ENCODE measurements at places on chromosomes 3 and 15.

- DNase-seq: no peak
These were observed 2.7 kb upstream of the CSTA start for GRCh38 chr3:122322095-122323075.

DNA sequence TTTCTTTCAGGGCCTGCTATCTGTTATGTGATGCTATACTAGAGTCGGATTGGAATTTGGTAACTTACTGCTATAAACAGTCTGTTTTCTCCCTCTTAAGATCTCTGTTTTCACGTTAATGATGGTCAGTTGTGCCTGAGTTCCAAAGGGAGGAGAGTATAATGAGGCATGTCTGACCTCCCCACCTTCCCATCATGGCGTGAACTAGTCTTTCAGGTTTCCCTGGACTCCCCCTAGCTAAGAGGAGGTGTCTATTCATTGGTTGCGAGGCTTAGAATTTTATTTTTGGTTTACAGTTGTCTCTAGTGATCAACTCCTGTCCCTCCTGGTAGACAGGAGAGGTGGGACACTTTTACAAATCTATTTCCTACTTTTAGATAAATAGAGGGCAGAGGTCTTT lies 27.8 kb upstream of the PXYLP1 start:
- no peak for DNase-seq

DNA sequence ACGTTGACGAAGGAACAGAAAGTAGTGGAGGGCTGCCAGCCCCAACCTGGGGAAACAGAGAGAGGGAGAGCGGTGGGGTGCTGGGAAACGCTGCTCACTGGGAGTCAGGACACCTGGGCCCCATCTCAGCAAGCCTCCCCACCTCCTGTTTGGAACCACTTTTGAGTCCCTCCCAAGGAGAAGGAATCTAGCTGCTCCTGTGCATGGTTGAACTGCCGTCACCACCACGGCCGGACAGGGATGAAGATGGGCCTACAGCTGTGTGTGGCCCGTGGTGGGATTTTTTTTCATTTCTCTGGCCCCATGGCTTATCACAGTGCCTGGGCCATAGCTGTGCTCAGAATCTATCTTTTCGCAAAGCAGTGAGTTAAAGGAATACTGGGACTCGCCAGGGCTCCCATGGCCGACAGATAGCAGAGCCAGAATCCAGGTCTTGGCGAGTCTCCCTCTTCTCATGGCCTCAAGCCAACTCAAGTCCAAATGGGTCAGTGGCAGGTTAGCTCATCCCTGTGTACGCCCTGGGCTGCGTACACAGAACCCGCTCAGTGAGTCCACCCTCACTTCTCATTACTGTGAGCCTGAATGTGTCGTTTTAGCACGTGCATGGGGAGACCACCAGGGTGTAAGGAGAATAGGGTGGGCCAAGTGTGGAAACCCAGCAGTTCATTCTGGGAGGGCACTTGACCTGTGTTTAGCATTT lies 271.2 kb downstream of the FAM43A start:
- DNase-seq: no peak

DNA sequence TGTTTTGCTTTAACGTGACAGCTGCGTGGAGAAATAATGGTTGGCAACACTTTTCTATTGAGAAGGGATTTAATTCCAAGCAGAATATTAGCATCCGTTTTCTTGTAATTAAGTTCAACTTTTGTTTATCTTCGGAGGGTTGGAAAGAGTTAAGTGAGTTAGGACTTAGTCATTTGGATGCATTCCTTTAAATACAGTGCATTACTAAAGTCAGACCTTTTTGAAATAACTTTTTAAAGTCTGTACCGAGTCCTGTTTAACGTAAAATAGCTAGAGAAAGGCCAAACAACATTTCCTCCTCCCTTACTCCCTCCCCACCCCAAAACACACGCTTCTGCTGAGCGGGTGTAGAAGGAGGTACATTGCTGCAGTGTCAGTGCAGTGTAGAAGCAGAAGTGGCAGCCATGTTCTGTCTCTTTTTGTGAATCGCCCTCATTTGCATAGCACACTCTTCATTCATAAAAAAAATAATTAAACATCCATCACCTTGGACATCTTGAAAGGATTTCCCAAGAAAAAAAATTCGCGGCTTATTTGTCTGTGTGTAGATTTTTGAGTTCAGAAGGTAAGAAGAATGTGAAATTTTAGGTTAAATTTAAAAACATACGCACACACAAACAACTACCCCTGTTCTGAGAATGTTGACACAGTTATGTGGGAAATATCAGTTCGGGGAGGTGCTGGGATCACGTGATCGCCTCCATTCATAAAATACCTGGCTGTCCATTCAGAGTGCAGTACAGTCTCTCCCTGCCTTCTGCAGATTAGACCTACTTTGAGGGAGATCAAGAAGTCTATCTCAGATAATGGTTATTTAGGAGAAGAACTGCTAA lies 1.6 kb downstream of the SPRED1 start:
- peak; percentile 63 for DNase-seq

DNA sequence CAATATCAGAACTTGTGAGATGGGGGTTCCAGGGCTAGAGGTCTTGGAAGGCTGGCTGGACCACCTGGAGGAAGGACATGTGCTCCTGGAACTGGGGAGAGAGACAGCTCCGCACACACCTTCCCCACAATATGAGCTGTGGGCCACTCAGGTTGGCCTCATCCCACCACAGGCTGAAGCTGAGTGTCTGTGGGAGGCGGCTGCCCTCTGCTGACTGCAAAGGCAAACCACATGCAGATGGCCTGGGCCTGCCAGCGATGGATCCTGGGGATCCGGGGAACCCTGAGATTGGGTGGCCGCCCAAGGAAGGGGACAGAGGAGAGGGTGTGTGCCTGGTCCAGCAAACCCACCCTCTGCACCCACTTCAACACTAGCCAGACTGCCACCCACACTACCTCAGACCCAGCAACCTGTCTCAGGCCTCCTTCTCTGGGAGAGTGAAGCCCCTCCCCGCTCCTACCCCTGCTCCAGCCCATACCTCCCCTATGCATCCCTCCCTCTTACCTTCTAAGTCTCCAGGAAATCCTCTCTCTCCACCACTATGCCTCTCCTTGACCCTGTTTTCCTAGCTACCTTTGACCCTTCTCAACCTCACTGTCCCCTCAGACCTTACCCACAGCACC lies 44.8 kb downstream of the CYP11A1 start:
- peak; percentile 69 for DNase-seq

- no peak for DNase-seq
These were observed 117.7 kb downstream of the CHCHD4 start for GRCh38 chr3:14007006-14007405.

- DNase-seq: peak; percentile 19
These were observed 87.7 kb downstream of the LSM3 start for GRCh38 chr3:14266361-14266760.

DNA sequence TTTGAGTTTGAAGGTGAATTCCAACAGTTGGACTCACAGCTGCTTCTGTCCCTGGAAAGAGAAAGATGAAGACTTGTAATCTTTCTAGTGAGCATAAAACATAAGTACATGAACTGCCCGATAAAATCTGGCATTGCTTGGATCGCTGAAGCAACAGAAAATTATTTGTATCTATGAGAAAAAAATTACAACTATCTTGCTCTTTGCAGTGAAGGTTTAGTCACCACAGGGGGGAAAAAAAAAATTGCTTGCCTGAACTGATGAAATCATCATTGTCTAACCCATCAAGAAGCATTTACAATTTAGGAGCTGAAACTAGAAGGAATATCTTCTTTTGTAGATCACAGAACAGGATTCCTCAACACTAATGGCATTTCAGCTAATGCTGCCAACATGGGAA lies 20.0 kb downstream of the TMEM207 start:
- DNase-seq: no peak

Measured in H4 (cell line).